ENCODE measurements at places on chromosomes 11 and 22. TPM values are rescaled to one million over a fixed set of nuclear protein-coding genes. Genes with fewer than 3 reads are reported as not detected.

DNA sequence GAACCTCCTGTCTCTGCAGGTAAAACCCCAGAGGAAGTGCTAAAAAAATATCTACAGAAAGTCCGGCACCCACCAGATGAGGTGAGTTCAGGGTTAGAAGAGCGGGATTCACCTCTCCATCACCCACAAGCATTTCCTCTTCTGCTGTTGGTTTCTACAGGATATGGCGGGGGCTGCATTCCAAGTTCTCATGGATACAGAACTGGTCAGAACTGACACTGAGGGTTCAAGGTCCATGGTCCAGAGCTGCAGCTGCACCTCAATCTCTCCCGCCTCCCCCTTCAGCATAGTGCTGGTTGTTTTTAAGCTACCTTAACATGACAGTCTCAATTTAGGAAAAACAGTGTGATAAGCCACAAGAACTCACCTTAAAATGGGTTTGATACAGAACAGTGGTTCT lies 19.2 kb downstream of the DTX4 start:
- DNase-seq, result no peak

SLC17A6 gene
- not detected for total RNA-seq

C1QTNF4 gene
- 0.22 TPM for total RNA-seq

VPREB3 gene
- not detected for total RNA-seq

DNA sequence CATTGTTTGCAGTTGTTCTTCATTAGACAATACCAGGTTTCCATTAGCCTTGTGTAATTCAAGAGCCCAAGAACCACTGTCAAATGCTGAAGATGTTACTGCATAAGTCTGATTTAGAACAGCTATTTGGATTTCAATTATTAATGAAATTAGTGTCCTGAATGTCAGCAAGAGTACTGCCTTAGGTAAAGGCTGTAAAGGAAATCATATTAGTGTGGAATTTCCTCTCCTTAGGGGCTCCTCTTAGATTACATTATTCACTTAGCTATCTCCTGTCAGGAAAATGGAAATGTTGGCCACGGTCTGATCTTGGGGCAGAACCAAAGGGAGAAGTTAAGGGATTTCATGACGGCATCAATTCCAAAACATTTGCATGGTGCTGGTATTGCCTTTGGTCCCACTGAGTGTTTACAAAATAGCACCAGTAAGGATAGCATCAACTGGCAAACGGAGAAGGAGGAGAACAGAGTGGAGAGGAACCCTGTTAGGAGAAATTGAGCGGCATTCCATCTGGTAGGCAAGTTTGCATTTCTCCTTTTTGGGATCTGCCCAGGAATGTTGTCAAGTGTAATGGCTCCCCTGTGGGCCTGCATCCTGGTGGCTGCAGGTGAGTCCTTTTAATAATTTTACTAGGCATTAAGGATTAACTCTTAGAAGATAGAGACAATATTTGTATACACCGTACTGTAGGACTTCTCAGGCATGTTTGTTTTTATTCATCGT lies at the start of gene HTR3B:
Gene HTR3B, plus strand, starts transcription at position 418 of the 723 bp plus-strand sequence. Its CDS starts 138 bp downstream, at position 556.
- DNase-seq, result no peak

GRCh38 chr11:78740199-78741071 lies 165.8 kb upstream of the NARS2 start:
- DNase-seq, result no peak

GRCh38 chr22:20607157-20607907 lies 99.9 kb downstream of the MED15 start:
- DNase-seq, result no peak

- no peak for DNase-seq
Observed at GRCh38 chr11:103953797-103954486, 82.5 kb upstream of the DDI1 start.

PTPMT1 gene
- total RNA-seq, result 40.5 TPM

MUC2 gene
- not detected for total RNA-seq

- peak; percentile 21 for DNase-seq
Observed at GRCh38 chr11:57116654-57117053, 65.1 kb upstream of the LRRC55 start.

- no peak for DNase-seq
Observed at GRCh38 chr11:121587182-121587581, 134.4 kb upstream of the SORL1-AS1 start.

GRCh38 chr11:119093942-119094815 lies 7.5 kb downstream of the DPAGT1 start:
- DNase-seq, result peak; percentile 29

DNA sequence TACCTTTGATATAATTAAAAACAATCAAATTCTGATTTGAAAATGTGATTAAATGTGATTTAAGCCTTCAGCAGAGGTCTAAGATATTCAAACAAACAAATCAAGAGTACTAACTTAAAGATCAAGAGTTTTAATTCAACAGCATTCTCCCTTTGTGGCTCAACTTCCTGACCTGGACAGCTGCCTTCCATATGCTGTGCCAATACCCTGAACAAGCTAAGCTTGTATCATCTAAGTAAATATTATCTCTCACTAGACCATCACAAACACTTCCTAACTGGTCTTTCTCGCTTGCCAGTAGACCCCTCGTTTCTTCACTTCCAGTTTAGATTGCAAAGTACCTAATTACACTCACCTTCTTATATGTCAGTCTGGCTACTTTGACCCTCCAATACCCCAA lies 35.9 kb upstream of the P4HA3 start:
- no peak for DNase-seq

DNA sequence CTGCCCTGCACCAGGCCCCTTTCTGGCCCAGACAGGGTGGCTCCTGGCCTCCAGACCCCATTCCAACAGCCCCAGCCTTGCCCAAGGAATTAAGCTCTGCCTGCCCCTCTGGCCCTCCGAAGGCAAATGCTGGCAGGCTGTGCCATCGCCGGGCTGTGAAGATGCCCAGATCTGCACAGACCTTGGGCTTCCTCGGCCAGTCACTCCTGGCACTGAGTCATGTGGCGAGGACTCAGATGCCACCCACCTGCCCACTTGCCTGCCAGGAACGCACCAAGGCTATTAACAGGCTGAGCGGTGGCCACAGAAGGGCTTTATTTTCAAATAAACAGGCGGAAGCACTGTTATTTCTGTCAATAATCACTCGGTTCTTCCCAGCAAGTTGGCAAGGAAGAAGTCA lies 50.3 kb upstream of the TTLL12 start:
- no peak for DNase-seq
